ENCODE measurements at places on chromosomes 1 and 21.
A peak's percentile ranks its signal among the peaks of the same experiment; 100 is the strongest.

- DNase-seq, result no peak
Measured at GRCh38 chr1:194517567-194517966, 1331.2 kb upstream of the B3GALT2 start.

DNA sequence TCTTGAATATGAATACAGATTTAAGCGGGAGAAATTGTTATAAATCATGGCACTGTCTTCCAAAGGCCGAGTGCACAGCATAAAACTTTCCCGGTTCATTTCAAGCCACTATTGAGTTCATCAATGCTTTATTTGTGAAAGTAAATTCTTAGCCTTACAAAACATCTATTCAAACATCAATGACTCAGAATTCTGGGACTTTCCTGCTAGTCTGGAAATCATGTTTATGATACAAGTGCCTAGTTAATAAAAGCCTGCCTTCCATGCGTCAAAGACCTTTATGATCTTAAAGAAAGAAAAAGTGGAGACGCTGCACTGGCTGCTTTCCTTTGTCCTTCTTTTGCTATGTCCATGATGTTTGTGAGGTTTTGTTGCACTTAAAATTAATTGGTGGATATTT, 137.7 kb downstream of the SETD4 start:
- no peak for DNase-seq

GRCh38 chr1:97366984-97367383, 553.9 kb downstream of the DPYD start:
- DNase-seq, result no peak

DNA sequence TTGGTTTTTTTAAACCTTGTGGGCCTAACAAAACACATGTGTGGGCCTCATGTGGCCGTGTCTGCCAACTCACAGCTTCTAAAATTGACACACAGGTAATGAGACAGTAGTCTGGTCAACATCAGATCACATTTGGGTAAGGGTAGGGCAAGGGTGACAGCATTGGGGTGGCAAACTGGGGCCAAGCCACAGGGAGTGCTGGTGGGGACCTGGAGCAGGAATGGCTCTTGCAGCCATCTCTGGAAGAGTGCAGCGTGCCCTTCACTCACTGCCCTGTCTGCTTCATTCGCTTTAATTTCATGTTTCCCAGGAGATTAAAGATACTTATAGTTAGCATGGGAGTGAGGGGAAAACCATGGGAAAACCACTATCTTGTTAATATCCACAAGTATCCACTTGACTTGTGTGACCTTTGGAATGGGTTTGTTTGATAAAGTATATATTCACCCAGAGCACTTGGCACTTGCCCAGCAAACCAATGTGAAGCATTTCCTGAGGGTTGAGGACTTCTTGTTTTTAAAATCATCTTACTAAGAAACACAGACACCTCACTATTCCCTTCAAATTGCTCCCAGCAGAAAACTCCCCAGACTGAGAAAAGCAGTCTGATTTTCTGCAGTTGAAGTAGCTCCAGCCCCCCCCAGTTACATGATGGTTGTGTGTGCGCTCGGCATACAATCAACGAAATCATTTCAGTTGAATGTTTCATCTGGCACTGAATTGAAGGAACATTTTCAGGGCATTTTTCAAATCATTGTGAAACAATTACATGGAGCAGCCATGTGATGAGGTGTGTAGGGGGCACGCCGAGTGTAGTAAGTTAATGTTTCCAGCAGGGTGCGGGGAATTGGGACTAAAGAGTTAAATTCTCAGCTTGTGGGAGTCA, 175.7 kb downstream of the VPS13D start:
- DNase-seq, result peak; percentile 39

DNA sequence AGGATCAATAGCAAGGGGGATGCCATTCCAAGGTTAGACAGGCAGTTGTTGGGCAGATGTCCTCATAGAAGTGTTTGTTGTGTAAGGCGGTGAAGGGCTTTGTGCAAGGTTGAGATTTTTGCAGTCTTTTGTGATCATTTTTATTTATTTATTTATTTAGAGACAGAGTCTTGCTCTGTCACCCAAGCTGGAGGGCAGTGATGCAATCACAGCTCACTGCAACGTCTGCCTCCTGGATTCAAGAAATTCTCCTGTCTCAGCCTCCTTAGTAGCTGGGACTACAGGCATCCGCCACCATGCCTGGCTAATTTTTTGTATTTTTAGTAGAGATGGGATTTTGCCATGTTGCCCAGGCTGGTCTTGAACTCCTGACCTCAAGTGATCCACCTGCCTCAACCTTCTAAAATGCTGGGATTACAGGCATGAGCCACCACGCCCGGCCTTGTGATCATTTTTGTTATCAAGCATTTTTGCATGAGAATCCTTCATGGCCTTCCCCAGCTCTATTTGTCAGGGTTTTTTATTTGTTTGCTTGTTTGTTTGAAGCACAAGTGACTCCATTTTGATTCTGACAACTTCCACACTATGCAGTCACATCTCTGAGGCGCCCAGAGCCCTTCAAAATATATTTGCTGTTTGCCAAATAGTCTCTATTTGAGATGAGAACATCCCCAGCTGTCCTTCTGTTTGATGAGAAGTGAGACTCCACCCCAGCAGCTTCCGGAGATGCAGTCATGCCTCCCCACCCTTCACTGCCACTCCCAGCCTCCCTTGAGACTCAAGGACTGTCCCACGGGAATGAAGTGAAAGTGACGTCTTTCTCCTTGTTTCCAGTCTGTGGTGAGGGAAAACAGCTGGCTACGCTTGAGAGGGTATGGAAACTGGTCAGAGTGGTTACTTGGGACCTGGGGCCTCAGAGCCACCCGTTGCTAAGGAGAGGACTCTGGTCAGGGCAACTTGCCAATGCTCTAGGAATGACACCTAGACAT, 38.0 kb downstream of the TMEM50B start:
- DNase-seq, result no peak

DNA sequence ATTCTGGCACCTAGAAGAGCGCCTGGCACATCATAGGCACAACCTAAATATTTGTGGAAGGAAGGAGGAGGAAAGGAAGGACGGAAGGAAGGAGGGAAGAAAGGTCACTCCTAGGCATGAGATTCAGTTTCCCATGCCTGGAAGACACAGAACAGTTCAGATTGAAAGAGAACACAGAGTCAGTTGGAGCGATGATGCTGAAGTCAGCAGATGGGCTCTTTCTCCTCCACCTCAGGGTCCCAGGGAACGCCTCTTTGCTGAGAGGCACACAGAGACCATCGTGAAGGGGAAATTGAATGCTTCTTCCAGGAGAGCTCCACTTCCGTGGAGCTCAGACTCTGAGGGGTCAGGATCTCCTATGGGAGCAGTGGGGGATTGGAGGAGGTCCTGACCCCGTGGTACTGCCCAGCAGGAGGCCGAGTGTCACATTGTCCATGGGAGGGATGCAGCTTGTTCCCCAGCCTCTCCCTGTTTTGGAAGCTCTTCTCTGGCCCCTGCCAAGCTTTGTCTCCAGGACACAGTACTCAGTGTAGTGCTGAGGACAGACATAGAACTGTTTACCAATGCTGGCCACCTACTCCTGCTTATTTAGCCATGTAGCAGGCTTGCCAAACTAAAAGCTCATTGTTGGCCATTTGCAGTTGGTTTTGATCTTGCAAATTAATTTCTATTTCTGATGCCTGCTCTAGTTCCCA, 2.4 kb downstream of the MYBPHL start:
- DNase-seq, result no peak

DNA sequence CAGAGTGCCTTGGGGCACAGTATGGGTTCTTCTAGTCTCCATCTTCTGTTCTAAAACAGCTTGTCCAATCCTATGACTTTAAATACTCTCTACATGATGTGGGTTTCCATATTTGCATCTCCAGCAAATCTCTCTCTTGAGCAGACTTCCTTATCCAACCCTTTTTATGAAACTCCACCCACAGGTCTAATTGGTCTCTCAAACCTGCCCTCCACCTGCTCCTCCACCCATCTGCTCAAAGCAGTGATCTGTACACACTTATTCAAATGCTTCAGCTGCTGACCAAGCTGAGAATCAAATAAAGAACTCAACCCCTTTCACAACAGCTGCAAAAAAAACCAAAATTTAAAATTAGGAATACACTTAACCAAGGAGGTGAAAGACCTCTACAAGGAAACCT, 11.5 kb downstream of the MCOLN2 start:
- no peak for DNase-seq

- no peak for DNase-seq
Measured at GRCh38 chr1:244255426-244255965, 196.2 kb downstream of the ADSS2 start.

- DNase-seq, result no peak
Measured at GRCh38 chr1:207645635-207646081, 725 bp downstream of the CR1L start.

DNA sequence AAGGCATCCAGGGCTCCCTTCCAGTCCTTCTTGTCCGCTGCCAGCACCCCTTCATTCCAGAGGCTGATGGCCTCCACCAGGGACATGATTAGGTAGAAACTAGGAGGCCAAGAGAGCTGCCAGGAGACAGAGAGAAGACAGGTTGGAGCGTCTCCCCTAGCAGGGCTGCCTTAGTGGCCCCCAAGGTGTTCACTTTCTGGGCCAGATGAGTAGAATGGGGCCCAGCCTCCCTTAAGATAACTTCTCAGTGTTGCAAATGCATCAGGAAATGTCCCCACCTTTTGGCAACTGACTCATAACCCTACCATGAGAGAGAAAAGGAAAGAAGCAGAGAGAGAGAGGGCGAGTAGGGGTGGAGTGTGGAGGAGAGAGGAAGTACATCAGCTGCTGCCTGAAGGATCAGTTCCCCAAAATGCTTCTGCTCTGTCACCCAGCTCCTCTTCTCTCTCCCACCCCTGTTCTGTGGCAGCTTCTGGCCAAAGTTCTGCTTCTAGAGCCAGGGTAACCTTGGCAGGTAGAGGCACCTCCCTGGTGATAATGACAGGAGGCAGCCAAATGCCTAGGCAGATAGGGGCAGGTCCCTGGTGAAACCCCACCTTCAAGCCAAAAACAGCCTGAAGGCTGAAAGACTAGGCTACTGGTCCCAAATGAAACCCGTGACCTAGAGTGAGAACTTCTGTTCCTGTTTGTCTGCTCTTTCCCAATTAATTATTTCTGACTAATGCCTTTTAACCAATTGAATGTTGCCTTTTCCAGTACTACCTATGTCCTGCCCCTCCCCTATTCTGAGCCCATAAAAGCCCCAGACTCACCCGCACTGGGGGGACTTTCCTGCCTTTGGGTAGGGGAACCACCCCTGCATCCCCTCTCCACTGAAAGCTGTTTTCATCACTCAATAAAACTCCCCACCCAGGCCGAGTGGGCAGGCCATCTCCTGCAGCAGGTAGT, at the start of gene NCF2:
TSS of gene NCF2 (minus strand) at position 216 of the 948 bp plus-strand sequence. CDS start at position 86, 130 bp downstream.
- DNase-seq, result no peak

DNA sequence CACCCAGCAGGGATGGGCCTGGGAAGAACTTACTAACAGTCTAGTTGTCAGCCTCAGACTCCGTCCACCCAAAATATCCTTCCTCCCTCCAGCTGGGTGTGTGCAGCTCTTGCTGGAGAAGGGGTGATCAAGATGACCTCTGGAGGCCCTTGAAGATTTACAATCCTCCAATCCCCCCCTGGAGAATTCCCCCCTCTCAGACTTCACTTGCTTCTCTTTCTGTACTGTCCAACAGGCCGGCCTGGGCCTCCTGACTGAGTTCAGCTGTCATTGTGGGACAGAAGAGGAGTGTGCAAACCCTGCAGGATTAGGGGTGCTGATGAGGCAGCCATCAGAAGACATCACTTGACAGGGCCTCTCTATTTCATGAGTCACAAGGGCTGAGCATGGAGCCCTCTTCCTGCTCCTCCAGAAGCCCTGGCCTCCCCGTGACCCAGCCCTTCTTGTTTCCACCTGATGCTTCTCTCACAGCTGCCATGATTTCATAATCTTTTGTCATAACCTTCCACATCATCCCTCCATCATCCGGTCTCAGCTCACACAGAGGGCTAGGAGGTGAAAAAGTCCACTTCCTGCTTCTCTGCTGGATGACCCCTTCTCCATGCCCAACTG, 17.5 kb upstream of the IGFN1 start:
- DNase-seq, result no peak

GRCh38 chr1:45339789-45340558, at the start of the genes MUTYH and TOE1:
Gene MUTYH (minus strand): TSS chr1:45340440. CDS start chr1:45334505, 5,935 bp downstream.
Gene TOE1 (plus strand): TSS chr1:45340170. CDS start chr1:45340253, 83 bp downstream.
- peak; percentile 89 for DNase-seq

GRCh38 chr1:7042322-7043190, 257.3 kb downstream of the CAMTA1 start:
- no peak for DNase-seq

- no peak for DNase-seq
Measured at GRCh38 chr1:199116488-199116887, 477.6 kb downstream of the PTPRC start.

DNA sequence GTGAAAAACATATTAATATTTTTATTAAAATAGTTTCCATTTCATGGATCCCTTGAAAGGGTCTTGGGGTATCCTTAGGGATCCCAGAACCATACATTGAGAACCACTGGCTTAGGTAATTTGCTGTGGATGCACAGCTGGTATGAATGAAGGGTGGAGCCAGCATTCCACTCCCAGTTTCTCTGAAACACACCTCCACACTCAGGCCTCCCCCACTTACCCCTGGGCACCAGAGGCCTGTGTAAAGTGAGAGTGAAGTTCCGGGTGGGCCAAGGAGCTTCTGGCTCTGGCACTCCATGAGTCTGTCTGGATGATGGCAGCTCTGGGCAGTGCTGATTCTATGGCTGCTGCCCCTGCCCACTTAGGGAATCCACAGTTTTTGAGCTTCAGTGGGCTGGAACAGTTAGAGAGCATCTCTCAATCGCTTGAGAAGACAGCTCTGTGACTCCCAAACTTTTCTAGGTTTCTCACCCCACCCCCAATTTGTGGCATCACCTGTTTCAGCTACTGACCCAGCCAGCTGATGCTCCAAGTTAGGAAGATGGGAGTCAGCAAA, 57.8 kb upstream of the CD1D start:
- DNase-seq, result no peak

DNA sequence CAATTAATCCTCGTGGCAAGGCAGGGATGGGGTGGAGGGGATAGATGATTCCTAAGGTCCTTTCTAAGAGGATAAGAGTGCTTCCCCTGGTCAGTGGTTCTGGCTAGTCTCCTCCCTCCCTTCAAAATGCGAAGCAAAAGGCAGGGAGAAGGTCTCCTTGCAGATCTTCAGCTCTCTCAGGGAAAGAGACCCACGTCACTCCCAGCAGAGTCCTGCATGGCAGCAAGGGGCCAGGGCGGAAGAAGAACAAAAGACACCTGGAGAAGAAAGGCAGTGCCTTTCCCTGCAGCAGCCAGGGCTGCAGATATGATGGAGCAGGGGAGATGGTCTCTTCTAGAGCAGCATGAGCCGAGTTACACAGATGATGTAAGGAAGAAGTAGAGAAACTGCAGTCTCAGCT, 29.6 kb upstream of the SLAMF9 start:
- no peak for DNase-seq
